ENCODE measurements at places on chromosomes 3 and 15.

DNA sequence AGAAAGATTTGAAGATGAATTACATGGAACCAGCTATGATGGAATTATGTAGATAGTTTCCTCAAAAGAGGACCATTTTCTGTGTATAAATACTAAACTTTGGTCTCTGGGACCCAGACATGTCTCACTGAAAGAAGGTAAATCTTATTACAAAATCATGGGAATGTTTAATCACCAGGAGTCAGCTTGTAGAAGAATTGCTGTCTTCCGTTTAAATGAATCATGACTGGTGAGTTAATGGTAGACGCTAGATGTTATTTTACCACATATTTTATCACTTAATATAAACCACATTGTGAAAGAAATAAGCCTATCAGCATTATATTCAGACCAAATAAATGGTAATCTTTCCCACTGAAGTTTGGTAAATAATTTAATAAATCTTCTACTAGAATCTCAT is 322.3 kb upstream of the SUCLG2 start:
- DNase-seq = no peak

- DNase-seq = no peak
Measured at GRCh38 chr3:128436214-128436613, 30.5 kb downstream of the DNAJB8 start.

DNA sequence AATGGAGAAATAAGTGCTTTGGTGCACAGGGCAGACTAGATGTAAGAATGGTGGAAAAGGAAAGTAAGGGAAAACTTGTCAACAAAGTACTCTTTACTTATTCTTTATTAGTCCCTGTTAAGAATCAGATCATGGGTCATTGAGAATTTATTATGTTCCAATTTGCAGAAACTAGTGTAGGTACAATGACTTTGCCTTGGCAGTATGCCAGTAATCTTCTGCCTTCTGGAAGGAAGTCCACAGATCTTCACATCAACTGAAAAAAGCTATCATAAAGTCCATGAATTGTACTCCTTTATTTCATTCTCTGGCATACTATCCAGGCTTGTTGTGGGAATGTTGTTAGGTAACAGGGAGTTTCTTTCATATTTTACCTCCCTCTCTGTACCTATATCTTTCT is 88.2 kb upstream of the FLNB start:
- no peak for DNase-seq

DNA sequence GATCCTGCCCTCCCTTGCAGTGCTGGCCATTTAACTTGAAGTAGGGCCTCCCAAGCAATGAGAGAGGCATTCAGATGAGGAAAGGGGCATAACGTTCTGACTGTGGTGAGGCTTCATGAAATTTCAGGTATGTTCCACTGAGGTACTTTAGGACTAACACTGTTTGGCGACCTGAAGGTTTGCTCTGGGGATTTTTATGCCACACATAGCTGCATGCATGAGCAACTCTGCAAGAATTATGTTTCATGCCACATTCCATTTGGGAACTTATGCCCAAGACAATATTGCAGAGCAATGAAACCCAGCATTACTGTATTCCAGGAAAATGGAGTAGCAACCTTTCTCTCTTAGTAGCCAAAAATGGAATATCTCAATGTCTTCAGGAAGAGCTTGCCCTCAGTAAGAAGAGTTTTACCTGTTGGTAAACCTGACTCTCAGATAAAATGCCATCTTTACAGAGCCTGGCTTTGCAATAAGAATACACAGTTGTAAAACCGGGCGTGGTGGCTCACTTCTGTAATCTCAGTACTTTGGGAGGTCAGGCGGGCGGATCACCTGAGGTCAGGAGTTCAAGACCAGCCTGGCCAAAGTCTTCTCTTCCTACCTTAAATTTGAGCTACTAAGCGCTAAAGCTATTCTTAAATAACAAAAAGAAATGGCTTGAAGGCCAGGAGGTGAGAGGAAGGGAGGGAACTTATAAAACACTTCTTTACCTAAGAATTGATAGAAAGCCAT is 16.7 kb upstream of the TBL1XR1 start:
- DNase-seq = no peak

DNA sequence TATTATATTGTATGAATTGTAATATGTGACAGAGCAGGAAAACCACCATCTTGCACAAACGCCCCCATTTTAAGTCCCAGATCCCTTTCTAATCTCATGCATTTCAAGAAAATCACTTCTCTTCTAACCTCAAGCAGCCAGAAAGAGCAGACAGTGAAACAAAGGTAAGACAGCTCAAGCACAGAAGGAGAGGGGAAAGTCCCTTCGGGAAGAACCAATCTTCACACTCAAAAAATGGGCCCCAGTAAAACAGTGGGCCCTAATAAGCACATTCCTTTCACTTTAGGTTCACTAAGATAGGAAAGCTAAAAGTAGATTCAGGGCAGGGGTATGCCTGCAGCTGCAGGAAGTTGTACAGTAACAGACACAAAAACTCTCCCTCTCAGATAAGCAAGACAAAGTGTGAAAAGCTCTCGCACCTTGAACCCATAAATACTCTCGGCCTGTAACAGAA is 1268.7 kb downstream of the SI start:
- DNase-seq = no peak

GRCh38 chr15:73249499-73249898 is 119.3 kb downstream of the HCN4 start:
- no peak for DNase-seq

- no peak for DNase-seq
Measured at GRCh38 chr3:179933914-179934313, 102.8 kb downstream of the PEX5L start.

All from NCI-H2107 (cell line).